Suprapubic skin (tissue), 4 donors: ENCODE measurements at places on chromosomes 2 and 18. TPM values are rescaled to one million over a fixed set of nuclear protein-coding genes. Genes with fewer than 3 reads are reported as not detected.

- H3K36me3 ChIP-seq, result no peaks in the 10 kb centered on the region
- H3K27me3 ChIP-seq, result no peaks in the 10 kb centered on the region
- H3K27ac ChIP-seq, result no peak overlapping the region
- peaks cover 5% of the 10 kb centered on the region for H3K4me1 ChIP-seq
Observed at GRCh38 chr2:69718338-69718965, 23.5 kb upstream of the ANXA4 start.

DNA sequence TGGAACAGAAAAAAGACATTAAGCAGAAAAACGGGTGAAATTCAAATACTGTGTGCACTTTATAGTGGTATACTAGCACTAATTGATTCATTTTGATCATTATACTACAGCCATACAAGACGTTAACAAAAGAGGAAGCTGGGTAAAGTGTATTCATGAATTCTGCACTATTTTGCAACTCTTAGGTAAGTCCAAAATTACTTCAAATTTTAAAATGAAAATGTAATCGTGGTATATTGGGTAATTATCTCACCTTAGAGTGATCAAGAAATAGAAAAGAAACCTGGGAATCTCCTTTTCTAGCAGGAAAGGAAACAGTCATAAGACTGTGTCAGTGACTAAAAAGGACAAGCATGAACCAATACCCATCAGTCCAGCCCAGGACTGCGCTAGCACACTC lies 5.4 kb downstream of the TGFBRAP1 start:
- peaks cover 26% of the 10 kb centered on the region for H3K4me1 ChIP-seq
- no peaks in the 10 kb centered on the region for H3K36me3 ChIP-seq
- H3K27me3 ChIP-seq, result no peaks in the 10 kb centered on the region
- no peak for DNase-seq

- no peaks in the 10 kb centered on the region for H3K36me3 ChIP-seq
- no peaks in the 10 kb centered on the region for H3K4me1 ChIP-seq
- H3K27ac ChIP-seq, result no peak overlapping the region
- H3K4me3 ChIP-seq, result no peak overlapping the region
- no peak for DNase-seq
Observed at GRCh38 chr18:43627848-43628530, 350.7 kb upstream of the SYT4 start.

- H3K27me3 ChIP-seq, result no peaks in the 10 kb centered on the region
- H3K27ac ChIP-seq, result no peak overlapping the region
- H3K4me1 ChIP-seq, result no peaks in the 10 kb centered on the region
- no peak overlapping the region for H3K4me3 ChIP-seq
Observed at GRCh38 chr2:97714950-97715652, 1.7 kb downstream of the ZAP70 start.

DNA sequence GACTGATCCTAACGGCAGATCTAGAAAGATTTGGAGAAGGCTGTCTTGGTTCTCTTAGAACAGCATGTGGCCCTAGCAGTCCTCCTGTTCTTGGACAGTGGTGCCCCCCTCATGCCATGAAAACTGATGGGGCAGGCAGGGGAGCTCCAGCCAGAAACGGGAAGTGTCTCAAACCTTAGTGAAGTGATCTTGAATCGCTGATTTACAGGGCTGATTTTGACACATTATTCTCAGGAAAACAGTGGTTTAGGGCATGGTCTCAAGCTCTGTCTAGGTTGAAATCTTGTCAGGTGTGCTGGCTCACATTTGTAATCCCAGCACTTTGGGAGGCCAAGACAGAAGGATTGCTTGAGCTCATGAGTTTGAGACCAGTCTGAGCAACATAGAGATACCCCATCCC lies 37.8 kb downstream of the SRSF7 start:
- H3K27ac ChIP-seq, result no peak overlapping the region
- DNase-seq, result no peak
- H3K4me3 ChIP-seq, result no peak overlapping the region
- no peaks in the 10 kb centered on the region for H3K36me3 ChIP-seq

DNA sequence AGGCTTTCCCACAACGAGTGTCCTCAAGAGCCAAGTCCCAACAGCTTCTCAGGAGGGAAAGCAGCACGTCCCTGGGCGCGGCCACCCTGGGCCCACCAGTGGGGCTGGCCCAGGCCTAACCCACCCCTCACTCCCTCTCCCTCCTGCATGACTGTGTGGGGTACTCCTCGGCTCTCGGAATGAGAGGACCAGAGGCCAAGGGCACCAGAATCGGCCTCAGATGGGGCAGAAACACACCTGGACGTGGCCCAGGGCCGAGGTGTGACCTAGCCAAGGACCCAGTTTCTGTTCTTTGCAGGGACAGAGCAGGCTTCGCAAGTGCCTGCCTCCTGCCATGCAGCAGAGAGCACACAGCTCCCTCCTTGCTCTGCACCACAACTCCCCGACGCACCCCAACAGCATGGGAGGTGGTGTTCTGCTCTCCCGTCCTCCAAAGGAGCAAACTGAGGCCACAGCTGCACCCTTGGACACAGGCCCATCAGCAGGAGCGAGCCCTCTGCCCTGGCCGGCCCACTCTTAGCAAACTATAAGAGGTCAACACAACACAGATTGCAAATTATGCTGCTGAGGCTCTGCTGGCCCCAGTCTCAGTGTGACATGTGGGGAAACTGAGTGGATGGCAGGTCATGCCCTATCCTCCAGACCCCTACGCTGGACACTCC lies 19.7 kb downstream of the HS6ST1 start:
- H3K4me3 ChIP-seq, result no peak overlapping the region
- H3K4me1 ChIP-seq, result peaks cover 67% of the 10 kb centered on the region
- no peak for DNase-seq
- H3K36me3 ChIP-seq, result no peaks in the 10 kb centered on the region

DNA sequence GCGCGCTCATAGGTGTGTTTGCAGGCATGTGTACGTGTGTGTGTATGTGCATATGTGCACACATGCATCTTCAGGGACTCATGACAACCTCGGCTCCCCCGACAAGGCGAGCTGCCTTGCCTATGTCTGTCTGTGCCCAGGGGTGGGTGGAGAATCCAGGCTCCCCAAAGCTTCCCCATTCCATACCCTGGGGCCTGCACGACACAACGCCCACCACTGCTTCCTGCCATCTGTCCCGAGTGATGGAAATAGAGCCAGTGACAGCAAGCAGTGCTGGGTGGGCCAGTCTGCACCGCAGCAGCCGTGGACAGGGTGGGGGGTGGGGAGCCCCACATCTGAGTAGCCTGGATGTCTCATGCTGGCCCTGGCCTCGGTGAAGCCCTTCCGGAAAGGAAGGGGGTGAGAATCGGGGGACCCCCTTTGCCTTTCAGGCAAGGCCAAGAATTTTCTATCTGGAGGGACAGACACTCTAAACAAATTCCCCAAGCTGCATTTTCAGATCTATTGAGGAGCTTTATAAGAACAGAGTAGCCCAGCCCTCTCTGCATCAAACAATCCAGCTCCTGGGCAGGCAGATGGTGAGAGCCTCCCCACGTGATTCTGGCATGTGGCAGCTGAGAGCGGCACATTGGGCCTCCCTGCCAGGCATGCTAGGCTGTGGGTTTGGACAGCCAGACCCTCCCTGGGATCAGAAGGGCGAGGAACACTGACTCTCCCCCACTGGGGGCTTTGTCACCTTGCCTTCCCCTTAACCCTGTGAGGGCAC lies 4.9 kb downstream of the KCNIP3 start:
- peaks cover 26% of the 10 kb centered on the region for H3K4me1 ChIP-seq
- H3K4me3 ChIP-seq, result no peak overlapping the region
- no peak overlapping the region for H3K27ac ChIP-seq
- no peaks in the 10 kb centered on the region for H3K27me3 ChIP-seq
- no peak for DNase-seq
- H3K36me3 ChIP-seq, result no peaks in the 10 kb centered on the region

- peaks cover 25% of the 10 kb centered on the region for H3K4me1 ChIP-seq
- H3K4me3 ChIP-seq, result no peak overlapping the region
- no peak for DNase-seq
- H3K36me3 ChIP-seq, result no peaks in the 10 kb centered on the region
Observed at GRCh38 chr2:176175709-176176607, 12.5 kb upstream of the HOXD1 start.

- H3K27me3 ChIP-seq, result no peaks in the 10 kb centered on the region
- no peak for DNase-seq
- H3K36me3 ChIP-seq, result no peaks in the 10 kb centered on the region
- H3K4me3 ChIP-seq, result no peak overlapping the region
- peaks cover 33% of the 10 kb centered on the region for H3K4me1 ChIP-seq
Observed at GRCh38 chr2:101733257-101733993, 35.9 kb downstream of the MAP4K4 start.

DNA sequence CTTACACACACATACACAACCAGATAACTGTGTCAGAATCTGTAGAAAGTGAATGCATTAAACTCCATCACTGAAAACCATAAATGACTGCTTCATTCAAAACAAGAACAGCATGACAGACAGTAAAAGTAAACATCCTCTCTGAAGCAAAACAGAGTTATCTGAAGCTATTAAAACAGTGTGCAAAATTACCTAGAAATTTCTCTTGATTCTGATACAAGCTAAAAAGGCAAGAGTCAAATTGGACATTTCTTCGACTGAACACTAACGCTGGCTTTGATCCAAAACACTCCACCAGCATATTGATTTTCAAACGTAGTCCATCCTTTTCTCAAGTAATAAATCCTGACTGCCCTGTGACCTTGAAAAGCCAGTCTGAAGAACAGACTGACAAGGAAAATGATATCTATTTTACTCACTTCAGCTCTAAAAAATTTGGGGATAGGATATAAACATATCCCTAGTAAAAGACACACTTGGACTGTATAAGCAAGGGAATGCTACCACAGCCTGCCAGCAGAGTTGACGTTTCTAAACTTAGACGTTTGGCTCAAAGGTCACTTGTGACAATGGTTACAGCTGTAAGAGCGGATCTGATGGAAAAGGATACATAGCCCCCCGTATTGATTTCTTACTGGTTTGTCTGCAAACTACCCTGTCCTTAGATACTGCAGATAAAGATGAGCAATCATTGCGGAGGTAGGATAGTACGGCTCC lies 128.9 kb upstream of the ITGB6 start:
- no peak overlapping the region for H3K4me3 ChIP-seq
- no peaks in the 10 kb centered on the region for H3K27me3 ChIP-seq
- no peaks in the 10 kb centered on the region for H3K36me3 ChIP-seq
- peaks cover 57% of the 10 kb centered on the region for H3K4me1 ChIP-seq
- DNase-seq, result no peak

GRCh38 chr2:237591141-237591881 lies 777 bp upstream of the RAB17 start:
- H3K27me3 ChIP-seq, result no peaks in the 10 kb centered on the region
- peak overlapping the region; percentile 52 for H3K27ac ChIP-seq
- H3K4me3 ChIP-seq, result no peak overlapping the region
- H3K4me1 ChIP-seq, result peaks cover 29% of the 10 kb centered on the region
- H3K36me3 ChIP-seq, result no peaks in the 10 kb centered on the region

GRCh38 chr2:42897358-42897757 lies 105.0 kb upstream of the HAAO start:
- H3K36me3 ChIP-seq, result no peaks in the 10 kb centered on the region
- no peaks in the 10 kb centered on the region for H3K27me3 ChIP-seq
- peaks cover 20% of the 10 kb centered on the region for H3K4me1 ChIP-seq
- peak overlapping the region; percentile 45 for H3K27ac ChIP-seq

DNA sequence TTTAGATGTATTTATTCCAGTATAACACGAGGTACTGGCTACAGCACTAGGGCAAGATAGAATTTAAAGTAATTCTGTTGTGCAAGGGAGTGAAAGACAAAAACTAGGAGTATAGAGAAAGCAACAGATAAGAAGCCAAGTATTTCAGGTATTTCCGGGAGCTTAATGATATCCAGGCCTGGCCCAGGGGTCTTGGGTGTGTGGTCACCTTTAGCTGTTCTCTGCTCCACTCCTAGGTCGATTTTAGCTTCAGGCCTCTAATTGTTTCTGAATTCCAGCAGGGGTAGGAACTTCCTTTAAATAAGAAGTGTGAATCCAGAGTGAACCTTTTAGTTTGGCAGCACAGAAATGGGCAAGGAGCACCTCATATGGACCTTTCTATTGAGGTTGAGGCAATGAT lies 342.3 kb upstream of the MYT1L start:
- H3K27ac ChIP-seq, result no peak overlapping the region
- no peaks in the 10 kb centered on the region for H3K4me1 ChIP-seq
- H3K27me3 ChIP-seq, result no peaks in the 10 kb centered on the region
- no peaks in the 10 kb centered on the region for H3K36me3 ChIP-seq
- no peak for DNase-seq
- H3K4me3 ChIP-seq, result no peak overlapping the region

DNA sequence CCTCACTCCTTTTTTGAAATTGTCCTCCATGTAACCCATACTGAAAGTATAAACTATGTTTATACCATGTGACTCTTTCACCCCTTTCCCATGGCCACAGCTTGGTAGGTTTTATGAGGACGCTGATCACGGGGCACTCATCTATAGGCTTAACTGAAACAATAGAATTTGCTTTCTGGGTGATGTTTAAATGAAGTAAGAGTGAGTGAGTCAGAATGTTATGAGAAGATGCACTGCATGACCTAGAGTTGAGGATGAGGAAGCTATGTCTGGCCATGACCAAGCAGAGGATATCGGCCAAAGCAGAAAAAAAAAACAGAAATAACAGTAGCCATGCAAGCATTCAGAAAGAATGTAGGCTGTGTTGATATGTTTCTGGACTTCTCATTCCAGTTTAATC lies 34.9 kb downstream of the SCN1A start:
- DNase-seq, result no peak
- no peak overlapping the region for H3K4me3 ChIP-seq
- no peak overlapping the region for H3K27ac ChIP-seq
- no peaks in the 10 kb centered on the region for H3K4me1 ChIP-seq
- H3K36me3 ChIP-seq, result no peaks in the 10 kb centered on the region

DNA sequence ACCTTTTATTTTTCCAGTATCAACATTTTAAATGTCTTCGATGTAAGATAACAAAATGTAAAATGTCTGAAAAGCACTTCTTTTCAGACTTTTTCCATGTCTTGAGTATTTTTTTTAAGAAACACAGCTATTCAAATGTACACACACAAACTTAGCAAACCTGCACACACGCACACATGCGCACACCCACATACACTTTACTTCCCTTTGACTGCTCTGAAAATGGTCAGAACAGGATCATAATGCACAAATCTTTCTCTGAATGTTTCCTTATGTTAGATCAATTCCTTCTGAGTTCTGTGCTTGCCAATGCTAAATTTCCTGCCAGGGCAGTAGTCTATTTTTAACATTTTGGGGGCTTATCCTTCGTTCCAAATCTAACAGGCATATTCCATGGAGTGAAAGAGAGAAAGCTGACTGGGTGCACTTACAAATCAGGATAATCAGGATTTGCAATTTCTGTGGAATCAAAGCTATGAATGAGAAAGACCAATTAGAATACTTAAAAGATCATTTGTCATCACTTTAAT lies 136.3 kb downstream of the ZEB2 start:
- no peaks in the 10 kb centered on the region for H3K36me3 ChIP-seq
- H3K4me3 ChIP-seq, result no peak overlapping the region
- H3K27me3 ChIP-seq, result no peaks in the 10 kb centered on the region
- no peak overlapping the region for H3K27ac ChIP-seq
- no peaks in the 10 kb centered on the region for H3K4me1 ChIP-seq

Gene IL36G
- total RNA-seq, result 13.4 TPM

Gene CHRND
- not detected for total RNA-seq

Gene SULT1C4
- not detected for total RNA-seq

Gene SCG2
- total RNA-seq, result not detected

Gene SERPINE2
- total RNA-seq, result 16.5 TPM

Gene SAG
- total RNA-seq, result not detected

Gene SFT2D3
- 11.7 TPM for total RNA-seq

Gene GALR1
- total RNA-seq, result 0.16 TPM

Gene STPG4
- total RNA-seq, result not detected

Gene KIF5C
- total RNA-seq, result 1.3 TPM

Gene IL36B
- 5.2 TPM for total RNA-seq
